Activated CD8-positive, alpha-beta memory T cell treated with anti-CD3 and anti-CD28 coated beads, Interleukin-2, amount 50 U/mL, for 48 hours (primary cell): ENCODE measurements at places on chromosomes 5 and 9.

GRCh38 chr5:82057051-82057450, 85.2 kb downstream of the ATG10 start:
- no peak for DNase-seq

DNA sequence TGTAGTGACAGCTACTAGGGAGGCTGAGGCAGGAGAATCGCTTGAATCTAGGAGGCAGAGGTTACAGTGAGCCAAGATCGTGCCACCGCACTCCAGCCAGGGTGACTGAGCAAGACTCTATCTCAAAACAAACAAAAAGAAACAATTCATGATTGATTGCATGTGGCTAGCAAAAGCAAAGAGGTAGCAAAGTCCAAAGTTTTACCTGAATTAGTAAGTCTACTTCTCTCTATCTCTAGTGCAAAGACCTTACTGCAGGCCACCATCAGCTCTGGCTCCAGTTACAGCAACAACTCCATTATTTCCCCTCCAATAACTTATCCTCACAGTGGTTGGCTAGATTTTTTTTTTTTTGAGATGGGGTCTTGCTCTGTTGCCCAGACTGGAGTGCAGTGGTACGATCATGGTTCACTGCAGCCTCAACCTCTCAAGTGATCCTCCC, 6.2 kb upstream of the SAR1B start:
- no peak for DNase-seq

GRCh38 chr9:77176686-77177142, 620 bp upstream of the VPS13A start:
- no peak for DNase-seq

- no peak for DNase-seq
Observed at GRCh38 chr5:9661316-9662015, 31.3 kb upstream of the TAS2R1 start.

DNA sequence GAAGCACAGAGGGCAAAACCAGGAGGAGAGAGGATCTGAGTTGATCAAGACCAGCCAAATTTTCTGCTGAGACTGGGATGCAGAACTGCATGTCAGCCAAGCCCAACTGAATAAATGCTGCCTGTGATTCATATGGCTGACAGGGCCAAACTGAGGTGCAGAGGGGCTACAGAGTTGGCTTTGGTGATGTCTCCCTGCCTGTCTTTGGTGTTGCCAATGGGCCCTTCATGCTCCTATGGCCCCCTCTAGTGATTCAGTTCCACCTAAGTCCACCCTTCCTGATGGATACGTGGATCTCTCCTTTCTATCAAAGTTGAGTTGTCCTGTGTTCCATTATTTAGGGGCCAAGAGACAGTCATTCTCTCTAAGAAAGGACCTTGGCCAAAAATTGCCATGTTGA, 163.6 kb upstream of the TLE4 start:
- no peak for DNase-seq
